ENCODE measurements at places on chromosomes 16 and 17. TPM values are rescaled to one million over a fixed set of nuclear protein-coding genes. Genes with fewer than 3 reads are reported as not detected.

DNA sequence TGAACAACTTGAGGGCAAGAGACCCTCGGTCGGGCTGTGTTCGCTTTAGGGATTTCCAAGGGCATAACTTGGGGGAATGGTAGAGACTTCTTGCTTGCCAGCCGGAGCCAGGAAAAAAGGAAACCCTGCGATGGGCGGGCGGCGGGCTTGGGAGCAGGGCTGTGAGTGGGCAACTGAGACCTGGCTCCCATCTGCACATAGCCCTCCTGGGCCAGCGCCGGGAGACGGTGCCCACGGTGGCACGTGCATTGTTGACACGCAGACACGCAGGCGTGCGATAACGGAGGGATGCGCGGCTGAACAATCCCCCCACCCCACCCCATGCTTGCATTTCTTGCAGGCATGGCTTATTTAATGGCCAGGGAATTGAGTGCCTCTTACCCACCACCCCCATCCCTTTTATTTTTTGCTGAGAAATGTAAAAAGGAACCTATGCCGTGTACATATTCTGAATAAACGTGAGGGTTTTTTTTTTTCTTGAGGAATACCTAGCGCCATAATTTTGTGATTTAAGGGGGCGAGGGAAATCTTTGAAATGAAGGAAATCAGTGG, 17.1 kb upstream of the ZFHX3 start:
- DNase-seq: no peak
- peaks cover 2% of the 10 kb centered on the region for H3K36me3 ChIP-seq
- H3K4me3 ChIP-seq: no peak overlapping the region
- peaks cover 93% of the 10 kb centered on the region for H3K27me3 ChIP-seq

DNA sequence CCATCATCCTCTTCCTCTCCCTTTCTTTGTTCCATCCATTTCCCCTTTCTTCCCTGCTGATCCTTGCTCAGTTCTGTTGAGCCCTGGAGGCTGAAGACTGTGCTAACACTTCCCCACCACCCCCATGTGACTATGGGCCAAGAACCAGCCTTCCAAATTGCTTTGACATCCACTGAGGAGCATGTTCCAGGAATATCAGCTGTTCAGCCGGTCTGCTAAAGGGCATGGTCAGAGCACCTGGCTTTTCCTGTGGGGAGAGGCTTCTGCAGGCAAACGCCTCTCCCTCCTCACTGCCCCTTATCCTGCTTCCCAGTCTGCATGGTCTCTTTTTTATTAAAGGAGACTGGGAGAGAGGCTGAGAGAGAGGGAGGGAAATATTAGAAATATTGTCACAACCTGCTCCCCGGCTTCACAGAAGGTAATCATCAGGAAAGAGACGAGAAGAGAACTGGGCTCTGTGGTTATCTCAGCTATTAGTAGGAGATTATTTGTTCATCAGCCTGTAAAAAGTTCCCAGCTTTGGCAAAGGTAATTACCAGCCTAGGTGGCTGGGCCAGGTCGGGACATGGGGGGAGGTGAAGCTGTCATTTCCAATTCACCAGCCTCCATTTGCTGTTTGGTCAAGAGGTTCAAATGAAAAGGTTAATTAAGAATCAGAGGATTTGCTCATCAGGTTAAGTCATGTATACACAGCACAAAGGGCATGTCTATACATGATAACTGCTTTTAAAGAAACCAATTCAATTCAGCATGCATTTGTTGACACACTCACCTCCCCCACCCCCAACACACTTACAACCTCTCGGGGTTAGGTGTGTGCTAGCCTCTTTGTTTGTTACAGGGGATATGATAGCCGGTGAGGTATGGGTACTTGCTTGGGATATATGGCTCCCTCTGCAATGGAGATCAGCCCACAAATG, 83.7 kb upstream of the CRHR1 start:
- H3K36me3 ChIP-seq: no peaks in the 10 kb centered on the region
- no peak overlapping the region for H3K4me3 ChIP-seq
- DNase-seq: no peak
- H3K4me1 ChIP-seq: no peaks in the 10 kb centered on the region
- peaks cover 56% of the 10 kb centered on the region for H3K27me3 ChIP-seq

The ARSG gene
- 4.9 TPM for total RNA-seq

The WNT9B gene
- 0.98 TPM for total RNA-seq

The NUPR1 gene
- not detected for total RNA-seq

DNA sequence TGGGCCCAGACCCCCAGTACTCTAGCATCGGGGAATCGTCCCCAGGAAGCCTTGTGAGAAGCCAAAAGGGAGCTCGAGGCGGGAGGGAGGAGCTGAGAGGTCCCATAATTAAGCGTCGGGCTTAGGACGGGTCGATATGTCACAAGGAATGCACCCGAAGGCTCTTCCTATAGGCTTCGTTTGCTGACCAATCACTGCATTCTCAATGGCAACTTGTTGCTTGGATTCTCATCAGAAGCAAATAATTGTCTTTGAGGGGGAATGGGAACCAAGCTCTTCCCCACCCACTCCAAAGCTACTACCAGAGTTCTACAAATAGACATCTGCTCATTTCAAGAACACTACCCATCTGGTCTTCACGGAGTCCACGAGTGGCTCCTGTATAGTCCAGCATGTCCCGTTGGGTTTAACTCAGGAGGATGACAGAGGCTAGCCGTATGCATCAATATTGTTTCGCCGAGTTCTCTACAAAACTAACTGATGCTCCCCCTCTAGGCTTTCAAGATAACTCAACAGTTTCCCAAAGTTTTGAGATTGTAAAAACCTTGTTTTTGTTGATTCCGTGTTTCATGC, 628 bp upstream of the BLMH start:
- no peak overlapping the region for H3K27ac ChIP-seq
- peaks cover 4% of the 10 kb centered on the region for H3K4me1 ChIP-seq
- peaks cover 3% of the 10 kb centered on the region for H3K36me3 ChIP-seq

The LGALS9 gene
- 2.1 TPM for total RNA-seq

- peaks cover 8% of the 10 kb centered on the region for H3K4me1 ChIP-seq
- peaks cover 9% of the 10 kb centered on the region for H3K27me3 ChIP-seq
- DNase-seq: no peak
- peak overlapping the region; percentile 83 for H3K27ac ChIP-seq
Measured at GRCh38 chr16:49969091-49970030, 55.7 kb upstream of the CNEP1R1 start.
